NCI-H82 (cell line): ENCODE measurements at places on chromosomes 3 and 15.

- no peak for DNase-seq
Measured at GRCh38 chr3:174295306-174296092, 563.6 kb upstream of the NAALADL2 start.

DNA sequence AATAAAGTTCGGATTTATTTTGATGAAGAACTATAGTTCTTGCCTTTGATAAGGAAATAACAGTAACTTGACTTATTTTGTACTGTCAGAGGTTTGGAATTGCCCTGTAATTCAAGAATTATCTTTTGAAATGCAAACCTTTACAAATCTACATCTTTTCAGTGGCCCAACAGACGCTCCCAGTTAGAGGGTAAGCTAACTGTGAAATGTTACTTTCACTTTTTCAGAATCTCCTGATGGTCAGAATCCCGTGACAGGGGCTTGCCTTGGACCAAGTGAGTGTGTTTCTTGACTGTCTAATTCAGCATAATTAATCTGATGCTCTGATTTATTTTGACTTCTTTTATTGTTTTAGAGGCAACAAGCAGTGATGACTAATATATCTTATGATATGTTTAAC lies 262.5 kb downstream of the PLOD2 start:
- no peak for DNase-seq

- peak; percentile 78 for DNase-seq
Measured at GRCh38 chr3:55484801-55485791, 2.0 kb downstream of the WNT5A start.

DNA sequence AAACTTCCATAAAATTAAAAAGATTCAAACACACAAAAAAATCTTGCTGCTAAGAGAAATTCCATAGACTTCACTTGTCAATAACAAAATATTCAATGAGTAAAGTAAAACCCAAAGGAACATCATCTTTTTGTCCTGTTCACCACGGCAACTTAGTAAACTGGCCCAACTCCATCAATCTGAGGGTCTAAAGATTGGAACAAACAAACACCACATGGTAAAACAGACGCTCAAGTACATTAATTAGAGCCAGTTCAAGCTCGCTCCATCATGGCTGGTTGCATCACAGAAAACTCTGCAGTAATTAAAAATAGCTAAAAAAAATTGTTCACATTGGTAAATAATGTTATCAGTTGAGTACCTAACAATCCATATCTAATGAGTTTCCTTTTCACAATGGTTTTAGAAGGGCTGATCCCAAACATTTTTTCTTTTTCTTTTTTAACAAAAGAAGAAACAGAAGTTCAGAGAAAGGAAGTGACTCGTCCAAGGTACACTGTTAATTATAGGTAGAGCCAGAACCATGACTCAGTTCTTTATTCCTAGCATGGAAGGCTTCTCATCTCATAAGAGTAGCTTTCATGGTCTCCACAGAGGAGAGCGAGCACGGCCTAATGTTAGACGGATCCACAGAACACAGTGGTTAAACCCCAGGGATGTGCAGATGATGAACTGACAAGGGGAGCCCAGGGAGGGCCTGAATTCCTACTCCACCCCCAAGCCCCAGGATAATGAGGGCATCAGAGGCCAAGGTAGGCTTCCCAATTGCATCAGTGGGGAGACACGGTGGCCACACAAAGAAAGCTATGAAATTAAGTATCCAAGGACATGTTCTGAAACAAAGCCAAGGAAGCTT lies 79.2 kb upstream of the ARHGEF3 start:
- DNase-seq: no peak

- peak; percentile 22 for DNase-seq
Measured at GRCh38 chr3:4751502-4752101, 227.6 kb upstream of the BHLHE40 start.

- no peak for DNase-seq
Measured at GRCh38 chr3:148605521-148605920, 92.2 kb upstream of the AGTR1 start.

GRCh38 chr3:156389449-156389950 lies 165.4 kb downstream of the SSR3 start:
- DNase-seq: no peak

GRCh38 chr3:183375337-183375736 lies 53.1 kb downstream of the MCF2L2 start:
- no peak for DNase-seq

DNA sequence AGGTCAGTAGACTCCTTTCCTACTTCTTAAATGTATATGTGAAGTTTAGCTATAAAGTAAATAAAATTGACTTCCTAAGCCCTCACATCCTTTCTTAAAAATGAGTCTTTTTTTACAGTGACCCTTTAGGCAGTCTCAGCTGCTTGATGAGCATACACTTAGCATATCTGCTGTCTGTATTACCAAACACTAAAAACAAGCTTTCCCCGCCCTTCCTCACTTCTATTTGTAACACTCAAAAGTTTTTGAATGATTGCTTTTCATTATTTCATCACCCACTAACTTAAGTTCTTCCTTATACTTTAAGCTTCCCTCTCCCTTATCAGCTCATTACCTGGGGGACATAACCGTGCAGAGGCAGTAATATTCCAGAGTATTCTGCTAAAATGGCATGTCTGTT lies 89.4 kb downstream of the PLOD2 start:
- DNase-seq: no peak

DNA sequence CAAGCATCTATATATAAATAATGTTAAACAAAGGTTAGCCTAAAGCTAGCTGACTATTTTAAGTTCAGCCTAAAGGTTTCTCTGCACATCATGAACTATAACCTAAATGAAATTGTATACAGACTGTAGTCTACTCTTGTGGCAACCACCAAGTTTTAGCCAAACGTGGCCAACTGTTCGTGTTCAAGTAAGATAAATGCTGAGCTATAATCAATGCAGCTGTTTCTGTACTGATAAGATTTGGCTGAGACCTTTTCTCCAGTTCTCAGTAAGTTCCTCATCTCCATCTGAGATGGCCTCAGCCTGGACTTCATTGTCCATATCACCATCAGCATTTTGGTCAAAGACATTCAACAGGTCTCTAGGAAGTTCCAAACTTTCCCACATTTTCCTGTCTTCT lies 43.7 kb upstream of the IGSF10 start:
- no peak for DNase-seq

DNA sequence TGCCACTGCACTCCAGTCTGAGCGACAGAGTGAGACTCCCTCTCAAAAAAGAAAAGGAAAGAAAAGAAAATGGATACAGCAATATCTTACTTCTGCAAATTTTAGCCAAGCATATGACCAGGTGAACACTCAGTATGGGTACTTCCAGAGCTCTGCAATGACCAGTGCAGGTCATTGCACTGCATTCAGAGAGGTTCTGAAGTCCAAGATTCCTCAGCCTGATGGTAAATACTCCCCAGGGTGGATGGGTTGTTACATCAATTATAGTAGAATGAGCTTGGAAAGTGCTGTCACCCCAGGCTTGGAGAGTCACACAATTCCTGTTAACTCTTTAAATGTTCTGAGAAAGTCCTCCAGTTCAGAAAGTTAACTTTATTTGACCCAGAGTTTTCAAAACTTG lies 103.7 kb downstream of the RPLP1 start:
- DNase-seq: no peak

DNA sequence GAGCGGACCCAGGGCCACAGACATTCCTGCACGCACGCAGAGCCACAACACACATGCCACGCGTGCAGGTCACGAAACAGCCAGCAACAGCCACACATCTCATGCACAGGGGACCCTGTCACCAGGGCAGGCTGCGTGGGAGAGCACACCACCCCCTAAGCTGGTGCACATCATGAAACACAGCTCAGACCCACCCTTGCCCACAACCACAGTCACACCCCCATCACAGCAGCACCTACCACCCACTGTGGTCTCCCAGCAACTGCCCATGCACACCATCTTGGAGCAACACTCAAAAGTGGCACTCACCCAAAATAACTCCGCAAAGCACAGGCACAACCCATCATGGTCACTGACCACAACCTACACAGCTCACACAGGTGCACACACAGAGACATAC lies 75.7 kb downstream of the OCA2 start:
- DNase-seq: no peak

GRCh38 chr15:86773736-86774135 lies 694.1 kb downstream of the AGBL1 start:
- peak; percentile 40 for DNase-seq

DNA sequence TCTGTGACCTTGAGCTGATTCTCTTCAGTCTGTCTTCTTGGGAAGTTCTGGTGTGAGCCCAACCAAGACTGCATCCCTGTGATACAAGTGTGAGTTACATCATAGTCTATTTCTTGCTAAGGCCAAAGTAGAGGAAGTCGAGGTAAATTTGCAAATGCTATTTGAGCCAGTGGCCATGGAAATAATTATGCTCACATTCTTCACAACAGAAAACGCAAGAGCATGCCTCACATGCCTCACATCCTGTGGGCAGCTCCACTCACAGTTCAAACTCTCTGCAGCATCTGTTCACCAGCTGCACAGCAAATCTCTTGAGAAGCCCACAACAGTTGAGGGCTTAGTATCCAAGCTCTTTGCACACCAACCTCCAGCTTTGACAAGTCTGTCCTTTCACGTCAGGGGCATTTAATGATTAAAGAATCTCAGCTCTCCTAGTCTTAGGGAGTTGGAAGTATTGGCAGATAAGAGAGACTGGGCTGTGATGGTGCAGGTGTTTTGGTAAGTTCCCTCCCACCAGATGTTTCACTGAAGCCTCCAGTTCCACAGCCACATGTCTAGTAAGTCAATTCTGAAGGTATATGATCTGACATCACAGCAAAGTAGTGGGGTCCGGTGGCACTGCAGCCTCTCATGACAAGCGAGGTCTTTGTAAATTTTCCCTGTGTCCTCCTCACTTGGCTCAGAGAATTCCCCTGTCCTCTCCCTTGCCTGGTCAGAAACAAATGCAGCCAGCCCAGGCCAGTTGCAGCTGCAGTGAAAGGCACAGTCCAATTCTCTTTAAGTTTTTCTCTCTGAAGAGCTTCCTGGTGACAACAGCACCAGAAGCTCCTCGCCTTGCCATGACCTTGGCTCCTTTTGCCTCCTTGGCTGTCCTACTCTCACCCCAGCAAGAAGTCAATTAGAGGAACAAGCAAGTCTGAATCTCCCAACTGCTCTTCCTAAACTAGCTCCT lies 166.1 kb downstream of the SSR3 start:
- DNase-seq: peak; percentile 55

DNA sequence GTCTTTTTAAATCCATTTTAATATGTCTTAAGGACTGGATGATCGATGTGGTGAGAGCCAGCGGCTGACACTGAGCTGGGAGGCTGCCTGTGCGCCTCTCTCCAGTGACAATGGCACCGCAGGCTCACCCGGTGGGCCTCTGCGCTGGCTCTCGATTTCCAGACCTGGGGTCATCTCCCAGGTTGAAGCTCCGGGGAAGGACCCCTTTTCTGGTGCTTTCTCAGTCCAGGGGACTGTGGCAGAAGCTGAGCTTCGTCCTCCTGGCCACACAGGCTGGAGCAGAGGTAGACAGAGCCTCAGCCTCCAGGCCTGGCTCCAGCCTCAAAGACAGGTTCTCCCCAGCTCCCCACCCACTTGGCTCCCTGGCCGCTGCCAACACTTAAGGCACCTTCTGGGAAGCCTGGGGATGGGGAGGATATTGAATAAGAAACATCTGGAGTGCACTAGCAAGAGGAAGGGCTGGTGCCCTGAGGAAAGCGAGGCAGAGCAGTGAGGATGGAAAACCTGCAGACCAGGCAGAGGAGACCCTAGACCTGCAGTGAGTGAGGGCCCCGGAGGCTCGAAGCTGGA lies 154.2 kb upstream of the SMAD3 start:
- DNase-seq: peak; percentile 52

GRCh38 chr3:170309046-170309445 lies 48.5 kb upstream of the SKIL start:
- peak; percentile 26 for DNase-seq

DNA sequence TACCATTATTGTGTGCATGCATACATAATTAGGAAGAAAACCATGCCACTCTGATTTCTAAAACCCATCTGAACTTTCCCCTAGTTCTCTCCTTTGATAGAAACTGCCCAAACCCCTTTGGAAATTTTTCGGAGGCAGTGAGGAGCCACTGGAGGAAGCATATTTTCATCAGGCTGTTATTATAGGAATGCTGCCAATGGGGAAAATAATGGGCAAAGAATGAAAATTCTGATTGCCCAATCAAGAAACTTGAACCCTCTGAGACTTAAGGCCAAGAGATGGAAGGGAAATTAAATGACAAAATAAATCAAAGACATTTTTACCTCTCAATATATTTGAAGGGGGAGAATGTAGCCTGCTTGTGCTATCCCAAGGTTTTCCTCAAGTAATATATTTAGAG lies 376.0 kb upstream of the PDZRN3 start:
- DNase-seq: no peak

DNA sequence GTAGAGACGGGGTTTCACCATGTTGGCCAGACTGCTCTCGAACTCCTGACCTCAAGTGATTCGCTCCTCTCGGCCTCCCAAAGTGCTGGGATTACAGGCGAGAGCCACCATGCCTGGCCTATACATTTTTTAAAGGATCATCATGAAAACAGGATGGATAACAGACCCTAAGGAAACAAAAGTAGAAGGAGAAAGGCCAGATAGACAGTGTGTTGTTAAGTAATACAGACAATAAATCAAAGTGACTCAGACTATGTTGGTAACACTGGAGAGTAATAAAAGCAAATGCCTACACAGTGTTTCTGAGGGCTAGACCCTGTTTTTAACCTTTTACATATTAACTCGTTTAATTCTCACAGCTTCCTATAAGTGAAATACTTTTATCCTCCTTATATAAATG lies 133.8 kb upstream of the MCTP2 start:
- no peak for DNase-seq

- DNase-seq: no peak
Measured at GRCh38 chr3:8882171-8882593, 81.1 kb downstream of the RAD18 start.

- no peak for DNase-seq
Measured at GRCh38 chr15:36584511-36584910, 5.1 kb downstream of the CDIN1 start.

- DNase-seq: no peak
Measured at GRCh38 chr3:138093721-138094120, 21.7 kb downstream of the DZIP1L start.

- no peak for DNase-seq
Measured at GRCh38 chr3:42214064-42214463, 51.9 kb downstream of the CCK start.

GRCh38 chr3:193853511-193854219 lies 260.7 kb downstream of the OPA1 start:
- no peak for DNase-seq

- no peak for DNase-seq
Measured at GRCh38 chr3:59411186-59411585, 361.4 kb upstream of the CFAP20DC start.

DNA sequence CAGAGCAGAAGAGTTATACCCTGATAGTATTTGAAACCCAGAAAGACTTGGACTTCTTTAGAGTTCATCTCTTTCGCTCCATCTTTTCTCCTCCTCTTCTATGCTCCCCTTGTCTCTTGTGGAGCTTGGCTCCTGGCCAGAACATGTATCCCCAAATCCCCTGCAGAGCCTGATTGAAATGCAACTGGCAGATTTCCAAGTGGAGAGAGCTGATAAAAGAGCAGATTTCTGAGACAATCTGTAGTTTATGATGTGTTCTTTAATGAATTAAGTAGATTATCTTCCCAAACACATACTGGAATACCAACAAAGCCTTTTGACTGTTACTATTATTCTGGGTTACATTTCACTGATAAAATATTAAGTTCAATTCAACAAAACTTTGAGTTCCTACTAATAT lies 33.4 kb downstream of the UNC13C start:
- peak; percentile 86 for DNase-seq

GRCh38 chr3:146464005-146464595 lies 5.3 kb downstream of the PLSCR2 start:
- no peak for DNase-seq
